ENCODE measurements at places on chromosomes 2 and 18.

- DNase-seq: no peak
These were observed 7.1 kb downstream of the WDR54 start for GRCh38 chr2:74428675-74429074.

DNA sequence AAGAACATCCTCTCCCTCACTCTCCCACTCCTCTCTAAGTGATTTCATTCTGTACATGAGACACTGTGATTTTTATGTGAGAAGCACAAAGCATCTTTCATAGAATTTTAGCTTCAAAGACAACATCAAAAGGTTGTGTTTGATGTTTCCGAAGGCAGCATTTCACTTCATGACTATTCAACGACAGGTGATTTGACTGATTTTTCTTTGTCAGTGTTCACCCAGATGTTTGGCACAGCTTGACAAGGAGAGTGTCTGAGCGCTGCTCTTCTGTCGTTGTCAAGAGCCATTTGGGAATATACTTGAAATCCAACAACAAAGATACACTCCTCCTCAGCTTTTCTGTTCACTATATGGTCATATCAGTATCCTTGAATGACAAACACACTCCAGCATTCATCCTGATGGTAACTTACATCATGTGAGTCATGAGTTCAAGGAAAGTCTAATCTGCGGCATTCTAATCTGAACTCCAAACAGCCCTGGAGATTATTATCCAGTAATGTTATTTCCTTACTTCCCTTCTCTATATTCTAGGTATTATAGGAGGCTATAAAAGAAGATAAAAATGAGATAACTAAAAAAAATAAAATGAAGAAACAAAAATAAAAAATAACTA, 45.9 kb upstream of the ST6GAL2 start:
- no peak for DNase-seq

DNA sequence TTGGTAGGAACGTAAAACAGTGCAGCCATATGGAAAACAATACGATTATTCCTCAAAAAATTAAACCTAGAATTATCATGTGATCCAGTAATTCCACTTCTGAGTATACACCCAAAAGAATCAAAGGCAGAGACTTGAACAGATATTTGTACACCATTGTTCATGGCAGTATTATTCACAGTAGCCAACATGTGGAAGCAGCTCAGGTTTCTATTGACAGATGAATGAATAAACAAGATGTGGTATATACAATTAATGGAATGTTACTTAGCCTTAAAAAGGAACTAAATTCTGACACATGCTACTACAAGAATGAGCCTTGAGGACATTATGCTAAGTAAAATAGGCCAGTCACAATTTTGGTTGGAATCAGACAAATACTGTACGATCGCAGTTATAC, 14.2 kb upstream of the RTTN start:
- no peak for DNase-seq

GRCh38 chr2:45031028-45031427, 21.8 kb upstream of the SIX2 start:
- no peak for DNase-seq

GRCh38 chr18:79538635-79539034, 141.0 kb upstream of the CTDP1 start:
- DNase-seq: no peak

DNA sequence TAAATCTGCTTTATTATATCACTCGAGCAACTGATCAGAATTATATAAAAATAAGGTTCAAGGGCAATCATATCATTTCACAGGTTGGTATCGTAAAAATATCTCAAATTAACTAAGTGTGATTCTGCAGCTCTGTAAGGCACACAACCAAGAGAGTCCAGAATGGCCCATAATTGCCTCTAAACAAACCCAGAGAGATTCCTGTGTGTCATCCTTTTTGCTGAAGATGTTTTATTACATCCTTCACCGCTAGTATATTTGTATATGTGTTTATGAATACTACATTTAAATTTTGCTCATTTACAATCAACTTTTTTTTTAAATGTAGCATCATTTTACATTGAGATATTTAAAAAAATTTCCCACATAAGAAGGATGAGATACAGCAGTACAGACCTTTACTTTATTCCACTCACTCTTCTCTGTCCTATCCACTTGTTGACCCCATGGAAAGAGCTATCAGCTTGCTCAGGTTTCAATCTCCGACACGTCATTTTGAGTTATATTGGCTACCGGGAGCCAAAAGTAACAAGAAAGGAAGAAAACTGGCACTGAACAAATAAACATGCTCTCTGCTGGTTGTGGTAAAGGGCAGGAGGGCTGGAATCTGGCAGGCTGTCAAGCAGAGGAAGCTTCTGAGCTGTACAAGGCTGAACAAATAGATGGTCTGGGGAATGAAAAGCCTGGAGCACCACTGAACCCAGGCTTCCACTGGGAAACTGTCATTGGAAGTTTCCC, 23.1 kb downstream of the PLA2R1 start:
- no peak for DNase-seq

GRCh38 chr2:50746526-50746925, 285.4 kb downstream of the NRXN1 start:
- no peak for DNase-seq

- DNase-seq: no peak
These were observed 144.2 kb downstream of the ASB1 start for GRCh38 chr2:238570926-238571325.
